ENCODE measurements at places on chromosomes 5 and 9.

DNA sequence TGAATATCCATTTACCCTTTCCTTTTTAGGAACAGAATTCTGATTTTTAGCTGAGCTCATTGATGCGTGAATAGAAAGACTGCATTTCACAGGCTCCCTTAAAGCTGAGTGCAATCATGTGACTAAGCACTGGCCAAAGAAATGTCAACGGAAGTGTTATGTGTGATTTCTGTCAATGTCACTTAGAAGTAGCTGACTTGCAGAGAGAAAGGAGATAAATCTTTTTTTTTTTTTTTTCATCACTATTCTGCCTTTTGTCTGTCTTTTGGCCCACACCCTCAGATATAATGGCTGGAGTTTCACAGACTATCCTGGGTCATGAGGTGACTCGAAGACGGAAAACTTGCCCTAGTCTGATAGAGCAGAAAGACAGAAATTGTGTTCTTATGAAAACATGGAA lies 39.3 kb upstream of the SLC27A6 start:
- no peak for DNase-seq

DNA sequence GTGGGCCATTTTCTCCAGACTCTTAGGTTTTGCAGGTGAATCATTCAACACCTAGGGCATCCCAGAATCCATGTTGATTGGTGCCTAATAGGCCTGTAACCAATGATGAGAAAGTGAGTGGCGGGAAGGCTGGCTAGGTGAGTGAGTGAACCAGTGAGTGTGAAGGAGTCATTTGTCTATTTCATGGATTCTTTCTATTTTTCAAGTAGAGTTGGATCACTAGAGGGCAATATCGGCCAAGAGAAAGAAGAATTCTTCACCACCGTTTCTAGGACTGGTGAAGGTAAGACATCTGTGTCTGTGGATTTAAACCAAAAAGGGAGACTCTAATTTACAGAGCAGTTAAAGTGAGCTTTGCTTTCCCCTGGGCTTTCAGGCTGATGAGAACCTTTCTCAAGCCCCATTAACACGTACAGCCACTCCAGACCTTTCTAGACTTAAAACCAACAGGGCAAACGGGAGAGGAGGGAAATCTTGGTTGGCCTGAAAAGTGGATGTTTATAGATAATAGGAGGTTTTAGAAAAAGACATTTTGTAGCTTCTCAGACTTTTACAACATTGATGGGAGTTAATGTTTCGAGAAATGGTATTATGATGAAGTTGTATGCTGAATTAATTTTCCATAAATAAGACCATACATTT lies 114.3 kb upstream of the IL12B start:
- no peak for DNase-seq

GRCh38 chr5:73431204-73431851 lies 17.2 kb downstream of the FOXD1 start:
- no peak for DNase-seq

DNA sequence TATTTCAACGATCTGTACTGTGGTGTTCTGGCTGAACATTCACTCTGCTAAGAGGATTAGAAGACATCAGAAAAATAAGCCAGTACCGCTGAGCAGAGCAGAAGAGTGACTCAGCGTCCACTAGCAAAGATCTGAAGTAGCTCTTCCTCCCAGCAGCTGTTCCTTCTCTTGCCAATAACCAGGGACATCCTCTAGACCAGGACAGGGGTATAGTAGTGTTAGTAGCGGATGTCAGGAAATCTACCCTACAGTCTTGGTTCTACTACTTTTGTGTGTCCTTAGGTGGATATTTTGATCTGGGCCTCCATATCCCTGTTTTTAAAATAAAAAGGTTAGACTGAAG lies 103.6 kb downstream of the TSSK1B start:
- no peak for DNase-seq

DNA sequence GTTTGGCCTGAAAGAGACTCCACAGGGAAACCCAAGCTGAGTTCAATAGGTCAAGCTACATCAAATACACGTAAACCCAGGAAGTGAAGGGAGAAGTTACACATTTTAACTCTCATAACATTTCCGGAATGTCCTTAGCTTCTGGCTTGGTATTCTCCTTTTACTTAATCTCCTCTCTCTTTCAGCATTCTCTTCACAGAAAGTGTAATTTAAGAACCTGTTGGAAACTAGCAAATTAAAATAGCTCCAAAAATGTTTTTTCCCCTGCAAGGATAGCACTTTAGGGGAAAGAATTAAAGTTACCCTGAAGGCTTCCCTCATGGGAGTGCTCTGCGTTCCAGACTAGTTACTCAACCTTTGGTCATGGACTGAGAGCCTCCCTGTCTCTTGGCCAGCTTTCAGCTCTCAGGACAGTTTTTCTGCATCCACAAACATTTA lies 292.7 kb upstream of the TARS1 start:
- DNase-seq, result no peak

DNA sequence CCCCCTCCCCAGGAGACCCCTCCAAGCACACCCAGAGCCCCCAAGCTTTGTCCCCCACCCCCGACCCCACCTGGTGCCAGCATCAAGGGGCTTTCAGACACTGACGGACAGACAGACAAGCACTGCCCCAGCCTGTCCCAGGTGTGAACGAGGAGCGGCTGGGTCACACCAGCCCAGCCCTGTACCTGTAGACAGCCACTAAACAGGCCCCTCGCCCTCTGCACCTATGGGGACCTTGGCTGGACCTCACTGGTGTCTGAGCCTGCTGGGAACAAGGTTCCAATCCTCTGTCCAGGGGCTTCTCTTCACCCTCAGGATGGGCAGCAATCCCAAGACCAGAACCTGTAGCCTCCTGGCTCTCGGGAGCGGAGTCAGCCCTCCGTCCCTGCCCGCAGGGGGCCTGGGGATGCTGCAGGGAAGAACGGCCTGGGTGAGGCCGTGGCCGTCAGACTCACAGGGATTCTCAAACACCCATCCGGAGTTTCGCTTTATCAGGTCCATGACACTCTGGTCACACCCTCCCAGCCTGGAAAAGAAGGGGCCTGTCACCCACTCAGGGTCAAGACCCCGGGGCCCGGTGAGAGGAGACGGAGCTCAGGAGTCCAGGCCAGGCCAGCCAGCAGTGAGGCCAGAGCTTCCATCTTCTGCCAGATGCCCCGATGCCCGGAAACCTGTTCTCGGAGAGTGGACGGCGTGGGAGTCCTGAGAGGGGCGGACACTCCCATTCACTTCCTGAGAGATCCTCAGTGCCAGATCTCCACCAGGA lies 2.8 kb downstream of the LCN6 start:
- DNase-seq, result no peak

DNA sequence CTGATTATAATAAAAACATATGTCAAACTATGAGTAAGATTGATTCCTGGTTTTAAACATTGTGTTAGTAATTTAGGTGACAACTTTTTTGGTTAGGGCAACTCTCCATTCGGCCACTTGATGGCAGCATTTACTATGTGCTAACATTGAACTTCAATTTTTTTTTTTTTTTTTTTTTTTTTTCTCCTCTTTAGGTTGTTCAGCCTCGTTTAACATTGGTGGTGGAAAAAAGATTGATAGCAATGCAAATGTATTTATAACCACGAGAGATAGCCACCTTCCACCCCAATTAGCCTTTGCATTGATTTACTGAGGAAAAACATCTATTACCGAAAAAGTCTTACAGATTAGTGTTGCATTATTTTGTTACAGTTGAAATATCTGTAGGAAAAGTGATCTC lies 159.1 kb downstream of the CSNK1G3 start:
- DNase-seq, result peak; percentile 14

DNA sequence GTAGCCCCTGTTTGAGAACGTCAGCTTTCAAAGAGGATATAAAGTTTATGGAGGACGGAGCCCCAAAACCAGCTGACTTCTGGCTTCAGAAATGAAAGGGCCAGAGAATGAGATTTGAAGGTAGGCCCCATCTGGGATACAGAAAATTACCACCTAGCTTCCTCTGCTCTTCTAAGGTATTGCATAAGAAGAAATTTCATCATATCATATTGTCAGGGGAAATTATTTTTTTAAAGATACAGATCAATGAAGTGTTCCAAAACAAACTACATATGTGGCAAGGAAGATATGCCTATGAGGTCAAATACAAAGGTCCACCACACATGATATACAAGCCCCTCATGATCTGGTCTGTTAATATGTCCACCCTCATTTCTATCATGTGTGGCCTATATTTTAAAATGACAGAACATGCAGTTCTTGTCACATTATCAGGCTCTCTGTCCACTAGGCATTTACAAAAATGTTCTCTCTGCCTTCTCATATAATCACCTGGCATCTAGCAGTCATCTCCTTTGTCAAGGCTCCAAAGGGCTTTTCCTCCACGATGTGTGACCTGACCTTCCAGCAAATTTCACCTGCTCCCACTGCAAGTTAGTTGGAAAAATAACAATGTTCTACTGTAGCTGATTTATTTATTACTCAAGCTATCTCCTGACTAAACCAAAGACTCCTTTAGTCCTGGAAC lies 83.1 kb downstream of the DPYSL3 start:
- no peak for DNase-seq

GRCh38 chr5:115402822-115403577 lies 106.5 kb upstream of the CCDC112 start:
- DNase-seq, result no peak

DNA sequence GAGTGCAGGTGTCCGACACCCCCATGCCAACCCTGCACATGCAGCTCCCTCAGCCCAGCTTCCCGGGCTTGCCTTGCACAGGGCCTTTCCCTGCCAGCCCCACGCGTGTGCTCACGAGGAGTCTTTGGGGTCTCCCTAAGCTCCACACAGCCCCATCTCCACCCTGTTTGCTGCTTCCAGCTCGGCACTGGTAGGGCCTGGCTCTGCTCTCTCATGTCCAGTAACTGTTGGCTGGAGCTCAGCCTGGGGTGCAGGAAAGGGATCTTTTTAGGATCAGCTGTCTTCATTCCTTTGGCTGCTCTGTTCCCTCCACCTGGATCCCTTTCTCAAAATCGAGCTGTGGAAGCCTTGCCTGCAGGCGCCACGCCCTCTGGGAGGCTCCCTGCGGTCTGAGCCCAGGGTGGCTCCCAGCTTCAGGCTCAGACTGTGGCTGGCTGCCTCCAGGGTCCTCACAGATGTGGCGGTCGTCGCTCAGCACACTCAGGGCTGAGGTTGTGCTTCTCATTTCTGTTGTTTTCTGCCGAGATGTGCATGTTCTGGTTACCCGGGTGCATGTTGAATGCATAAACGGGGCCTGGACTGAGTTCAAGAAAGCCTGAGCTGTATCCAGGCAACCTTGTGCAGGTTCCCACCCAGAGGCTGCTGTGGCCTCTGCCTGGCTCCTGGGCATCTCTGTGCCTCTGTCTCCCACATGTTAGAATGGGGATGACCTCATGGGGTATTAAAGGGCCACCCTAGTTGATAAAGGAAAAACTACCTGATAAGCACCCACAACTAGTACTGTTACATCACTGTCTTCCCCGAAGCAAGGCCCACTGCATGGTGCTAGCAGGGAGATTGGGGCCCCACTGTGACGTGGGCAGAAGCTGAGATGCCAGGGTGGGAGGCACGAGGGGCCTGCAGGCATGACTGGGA lies 4.3 kb downstream of the CACNA1B start:
- no peak for DNase-seq

Data from activated naive CD8-positive, alpha-beta T cell treated with anti-CD3 and anti-CD28 coated beads for 36 hours (primary cell).